Fibroblast of skin of left quadriceps (primary cell): ENCODE measurements at places on chromosomes 16 and 17.

DNA sequence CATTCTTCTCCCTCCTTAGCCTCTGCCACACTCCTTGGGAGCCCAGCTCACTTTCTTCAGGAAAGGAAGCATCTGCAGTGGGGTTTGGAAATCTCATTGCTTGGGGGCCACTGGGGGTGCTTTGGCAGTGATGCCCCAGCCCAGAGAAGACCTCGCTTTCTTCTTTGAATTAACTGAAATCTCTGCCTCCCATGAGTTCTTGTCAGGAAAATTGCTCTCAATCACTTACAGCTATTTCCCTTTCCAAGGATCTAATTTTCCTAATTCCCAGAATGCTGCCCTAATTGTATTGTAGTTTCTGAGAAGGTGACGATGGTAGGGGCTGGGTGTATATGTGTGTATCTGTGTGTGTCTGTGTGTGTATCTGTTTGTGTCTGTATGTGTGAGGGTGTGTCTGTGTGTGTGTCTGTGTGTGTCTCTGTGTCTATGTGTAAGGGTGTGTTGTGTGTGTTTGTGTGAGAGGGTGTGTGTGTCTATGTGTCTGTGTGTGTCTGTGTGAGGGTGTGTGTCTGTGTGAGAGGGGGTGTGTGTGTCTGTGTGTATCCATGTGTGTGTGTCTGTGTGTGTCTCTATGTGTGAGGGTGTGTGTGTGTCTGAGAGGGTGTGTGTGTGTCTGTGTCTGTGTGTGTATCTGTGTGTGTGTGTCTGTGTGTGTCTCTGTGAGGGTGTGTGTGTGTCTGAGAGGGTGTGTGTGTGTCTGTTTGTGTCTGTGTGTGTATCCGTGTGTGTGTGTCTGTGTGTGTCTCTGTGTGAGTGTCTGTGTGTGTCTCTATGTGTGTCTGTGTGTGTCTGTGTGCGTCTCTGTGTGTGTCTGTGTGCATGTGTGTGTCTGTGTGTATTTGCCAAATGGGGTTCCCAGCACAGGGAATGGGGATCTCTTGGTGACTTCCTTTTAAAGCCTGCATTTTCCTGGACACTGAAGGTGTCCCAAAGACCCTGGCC lies 83.5 kb upstream of the DNAJA2 start:
- no peak for DNase-seq

DNA sequence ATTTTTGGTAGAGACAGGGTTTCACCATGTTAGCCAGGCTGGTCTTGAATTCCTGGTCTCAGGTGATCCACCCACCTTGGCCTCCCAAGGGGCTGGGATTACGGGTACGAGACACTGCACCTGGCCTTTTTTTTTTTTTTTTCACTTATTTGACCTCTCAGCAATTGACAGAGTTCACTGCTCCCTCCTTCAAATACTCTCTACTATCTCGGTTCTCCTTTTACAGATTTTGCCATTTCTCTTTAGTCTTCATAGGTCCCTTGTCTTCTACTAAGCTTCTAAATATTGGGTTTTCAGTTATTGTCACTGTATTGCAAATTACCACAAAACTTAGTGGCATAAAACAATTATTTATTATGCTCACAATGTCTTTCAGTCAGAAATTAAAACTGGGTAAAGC lies 159.3 kb downstream of the TRIM37 start:
- no peak for DNase-seq

GRCh38 chr17:17675925-17676534 lies 5.2 kb upstream of the RAI1 start:
- no peak for DNase-seq

- DNase-seq: no peak
Observed at GRCh38 chr17:65099941-65100315, 37.2 kb upstream of the RGS9 start.

- no peak for DNase-seq
Observed at GRCh38 chr17:77128896-77129567, 11.7 kb upstream of the SEC14L1 start.

- no peak for DNase-seq
Observed at GRCh38 chr17:64103391-64104364, 26.3 kb downstream of the ERN1 start.

DNA sequence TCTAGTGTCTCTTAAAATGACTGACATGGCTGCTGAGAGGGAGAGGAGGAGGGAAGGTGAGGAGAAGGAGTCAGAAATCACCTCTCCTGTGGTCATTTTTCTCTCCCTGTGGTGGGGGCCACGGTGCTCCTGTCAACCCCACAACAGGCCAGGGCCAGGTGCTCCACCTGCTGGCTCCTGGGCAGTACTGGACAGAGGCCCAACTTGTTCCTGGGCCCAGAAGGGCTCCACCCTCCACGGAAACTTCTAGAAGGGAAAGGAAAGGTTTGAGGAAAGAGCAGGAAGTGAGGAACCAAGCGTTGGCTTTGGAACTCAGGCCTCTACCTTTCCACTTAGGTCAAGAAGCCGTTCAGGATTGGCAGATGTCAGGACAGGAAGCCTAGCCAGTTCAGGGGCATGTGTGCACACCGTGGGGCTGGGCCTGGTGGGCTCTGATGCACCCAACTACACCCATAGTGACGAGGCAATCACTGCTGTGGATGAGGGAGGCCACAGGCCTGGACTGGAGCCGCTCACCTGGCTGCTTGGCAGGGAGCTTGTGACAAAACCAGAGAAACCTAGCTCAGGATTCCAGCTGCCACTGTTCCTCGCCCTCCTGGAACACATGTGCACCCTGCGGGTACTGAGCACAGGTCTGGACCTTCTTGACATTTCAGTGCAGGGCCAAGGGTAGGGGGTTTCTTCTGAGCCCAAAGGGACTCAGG lies 36.1 kb downstream of the WNT3 start:
- no peak for DNase-seq

DNA sequence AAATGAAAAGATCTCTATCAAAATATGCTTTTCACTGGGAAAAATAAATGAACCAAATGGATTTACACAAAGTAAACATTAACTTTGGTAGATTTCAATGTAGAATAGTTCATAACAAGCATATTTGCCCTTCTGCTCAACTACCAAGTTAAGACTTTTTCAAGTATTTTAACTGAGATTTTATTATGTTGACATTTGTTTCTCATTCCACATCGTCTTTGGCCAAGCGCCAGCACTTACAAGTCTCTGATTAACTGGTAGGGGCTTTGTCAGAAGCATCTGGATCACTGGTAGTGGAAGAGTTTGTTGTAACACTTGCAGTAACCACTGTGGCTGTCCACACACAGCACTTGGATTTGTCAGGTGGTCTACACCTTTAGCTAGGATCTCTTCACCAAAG lies 22.9 kb downstream of the SLFN12L start:
- DNase-seq: no peak

DNA sequence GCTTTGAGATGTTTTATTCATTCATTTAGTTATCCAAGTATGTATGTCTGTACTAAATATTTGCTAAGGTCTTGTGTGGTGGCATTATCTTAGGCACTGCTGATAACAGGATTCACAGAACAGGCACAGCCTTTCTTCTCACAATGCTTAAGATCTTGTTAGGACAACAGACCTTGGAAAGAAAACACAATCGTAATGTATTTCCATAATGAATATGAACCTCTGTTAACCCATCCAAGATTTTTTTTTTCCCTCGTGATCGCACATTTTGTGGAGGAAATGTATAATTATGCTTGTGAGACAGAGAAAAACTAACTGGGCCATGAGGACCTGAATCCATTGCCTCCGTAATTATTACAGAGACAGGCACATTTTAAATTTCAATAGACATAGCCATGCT lies 121.9 kb downstream of the NPIPB5 start:
- DNase-seq: no peak

GRCh38 chr16:23836404-23837311 lies 875 bp downstream of the PRKCB start:
- no peak for DNase-seq

- DNase-seq: no peak
Observed at GRCh38 chr16:85535352-85536072, 77.6 kb upstream of the GSE1 start.

GRCh38 chr16:79261481-79261940 lies 339.0 kb downstream of the MAF start:
- no peak for DNase-seq

DNA sequence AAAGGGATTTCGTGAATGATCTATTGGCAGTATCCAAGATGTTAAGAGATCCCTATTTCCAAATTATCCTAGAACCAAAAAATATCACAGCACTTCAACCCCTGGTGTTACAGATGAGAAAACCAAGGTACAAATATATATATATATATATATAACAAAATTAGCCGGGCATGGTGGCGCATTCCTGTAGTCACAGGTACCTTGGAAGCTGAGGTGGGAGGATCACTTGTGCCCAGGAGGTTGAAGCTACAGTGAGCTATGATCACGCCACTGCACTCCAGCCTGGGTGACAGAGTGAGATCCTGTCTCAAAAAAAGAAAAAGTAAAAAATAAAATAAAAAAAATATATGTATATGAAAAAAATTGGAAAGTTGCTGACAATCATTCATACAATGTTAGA lies 637 bp upstream of the CLN3 start:
- DNase-seq: no peak

- DNase-seq: no peak
Observed at GRCh38 chr16:35102780-35103403, 1643.5 kb downstream of the TP53TG3F start.
